SJCRH30 (cell line): ENCODE measurements at places on chromosomes 5 and 9. TPM values are rescaled to one million over a fixed set of nuclear protein-coding genes. Genes with fewer than 3 reads are reported as not detected.
A peak's percentile ranks its signal among the peaks of the same experiment; 100 is the strongest.

The PDE6A gene
- 0.28 and 0.47 TPM in 2 replicates for total RNA-seq

The C6 gene
- 0.48 TPM in 1 of 2 replicates, not detected in the other for total RNA-seq

- H3K27ac ChIP-seq = no peak overlapping the region
- H3K27me3 ChIP-seq = no peaks in the 10 kb centered on the region
- no peaks in the 10 kb centered on the region for H3K36me3 ChIP-seq
These were observed 241.6 kb downstream of the KIAA0825 start for GRCh38 chr5:94376672-94377345.

DNA sequence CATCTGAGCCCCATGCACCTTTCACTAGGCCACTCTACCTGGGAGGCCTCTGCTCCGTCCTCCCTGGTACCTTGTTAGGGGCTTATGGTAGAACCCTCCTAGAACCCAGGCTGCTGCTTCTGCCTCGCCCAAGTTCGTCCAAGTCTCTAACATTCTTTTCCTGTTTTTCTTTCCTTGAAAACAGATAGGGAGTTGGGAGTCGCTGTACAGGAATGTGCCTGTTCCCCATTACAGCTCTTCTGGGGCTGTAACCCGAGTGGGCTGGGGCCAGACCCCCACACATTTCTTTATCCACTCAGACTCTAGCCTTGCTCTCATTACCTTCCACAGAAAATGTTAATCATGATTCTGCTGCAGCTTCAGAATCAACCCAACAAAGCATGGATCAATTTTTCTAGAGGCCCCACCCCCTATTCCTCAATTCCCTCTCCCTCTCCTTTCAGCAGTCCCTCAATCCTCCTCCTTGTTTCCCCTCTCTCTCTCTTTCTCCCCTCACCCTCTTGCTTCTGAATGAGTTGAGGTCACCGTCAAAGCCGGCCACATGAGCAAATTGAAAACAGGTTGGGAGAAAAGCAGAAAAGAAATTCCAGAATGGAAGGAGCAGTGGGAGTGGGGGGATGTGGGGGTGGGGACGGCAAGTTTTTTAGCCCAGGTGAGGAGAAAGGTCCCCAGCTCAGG lies 193.8 kb upstream of the TRIM32 start:
- no peaks in the 10 kb centered on the region for H3K27me3 ChIP-seq
- H3K4me3 ChIP-seq = no peak overlapping the region
- H3K27ac ChIP-seq = no peak overlapping the region
- peaks cover 7% of the 10 kb centered on the region; the same call in 1 of the 2 replicates for H3K4me1 ChIP-seq
- DNase-seq = peak; percentile 30
